ENCODE measurements at places on chromosomes 1 and 21. TPM values are rescaled to one million over a fixed set of nuclear protein-coding genes. Genes with fewer than 3 reads are reported as not detected.

- no peak for DNase-seq
- H3K27ac ChIP-seq, result peak overlapping the region; percentile 35
Observed at GRCh38 chr21:44019568-44019958, 7.5 kb downstream of the TRAPPC10 start.

DNA sequence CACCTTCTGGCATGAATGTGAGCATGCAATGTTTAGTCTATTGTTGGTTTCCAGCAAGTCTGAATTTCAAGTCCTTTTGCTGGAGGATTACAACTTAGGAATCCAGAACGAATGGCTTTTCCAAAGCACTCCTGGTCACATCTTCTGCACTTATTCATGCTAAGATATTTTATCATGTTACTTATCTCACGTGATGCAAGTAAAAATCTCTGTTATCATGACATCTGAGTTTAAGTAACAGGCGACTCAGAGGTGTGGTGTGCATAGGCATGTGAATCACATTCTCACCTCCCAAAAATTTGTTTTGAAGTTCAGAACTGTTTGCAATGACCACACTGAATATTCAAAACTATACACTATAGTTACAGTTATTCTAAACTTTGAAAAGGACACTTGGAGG is 204.8 kb upstream of the FGGY start:
- H3K4me1 ChIP-seq, result no peaks in the 10 kb centered on the region
- no peak overlapping the region for H3K4me3 ChIP-seq
- H3K27me3 ChIP-seq, result no peaks in the 10 kb centered on the region
- H3K36me3 ChIP-seq, result no peaks in the 10 kb centered on the region
- DNase-seq, result no peak
- no peak overlapping the region for H3K27ac ChIP-seq

GRCh38 chr1:175252561-175252960 is 60.0 kb upstream of the KIAA0040 start:
- H3K36me3 ChIP-seq, result no peaks in the 10 kb centered on the region
- H3K27ac ChIP-seq, result no peak overlapping the region
- H3K4me1 ChIP-seq, result no peaks in the 10 kb centered on the region
- no peak for DNase-seq

DNA sequence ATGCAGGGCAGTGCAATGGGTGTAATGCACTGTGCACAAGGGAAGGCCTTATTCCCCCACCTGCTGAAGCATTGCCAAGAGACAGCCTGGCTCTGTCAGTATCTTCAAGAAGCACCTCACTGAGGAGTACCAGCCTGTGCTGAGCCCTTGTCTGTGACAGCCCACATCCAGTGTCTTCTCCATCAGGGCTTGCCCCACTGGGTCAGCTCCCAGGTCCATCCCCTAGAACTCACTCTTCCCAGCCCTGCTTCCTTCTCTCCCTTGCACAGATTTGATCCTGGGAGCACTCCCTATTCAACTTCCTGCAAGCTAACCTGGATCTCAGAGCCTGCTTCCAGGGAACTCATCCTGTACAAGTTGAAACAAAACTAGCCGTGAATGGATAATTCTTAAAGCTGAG is 33.6 kb upstream of the IFNGR2 start:
- H3K4me3 ChIP-seq, result no peak overlapping the region
- DNase-seq, result no peak
- H3K36me3 ChIP-seq, result no peaks in the 10 kb centered on the region

GRCh38 chr1:239742416-239743109 is 349.1 kb upstream of the FMN2 start:
- no peaks in the 10 kb centered on the region for H3K4me1 ChIP-seq
- DNase-seq, result no peak
- H3K4me3 ChIP-seq, result no peak overlapping the region

DNA sequence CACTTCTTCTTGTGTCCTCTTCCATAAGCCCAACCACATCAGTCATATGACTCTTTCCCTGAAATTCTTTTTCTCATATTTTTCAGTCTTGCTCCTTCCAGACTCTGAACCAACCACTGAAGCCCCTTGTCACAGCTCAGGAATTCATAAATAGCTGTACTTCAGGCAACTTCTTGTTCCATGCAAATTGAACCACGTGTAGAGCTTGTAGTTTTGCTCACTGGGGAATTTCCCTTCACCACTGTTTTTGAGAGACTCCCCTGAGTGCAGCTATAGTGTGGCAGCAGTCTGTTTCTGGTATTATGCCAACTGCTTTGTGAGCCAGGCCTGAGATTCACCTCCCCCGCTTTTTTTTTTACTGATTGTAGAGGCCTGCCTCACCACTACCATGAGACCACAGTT is 150.3 kb upstream of the SPAG17 start:
- no peaks in the 10 kb centered on the region for H3K27me3 ChIP-seq
- H3K4me3 ChIP-seq, result no peak overlapping the region
- DNase-seq, result no peak
- H3K27ac ChIP-seq, result no peak overlapping the region
- no peaks in the 10 kb centered on the region for H3K36me3 ChIP-seq

- no peak overlapping the region for H3K27ac ChIP-seq
- no peaks in the 10 kb centered on the region for H3K36me3 ChIP-seq
- no peaks in the 10 kb centered on the region for H3K27me3 ChIP-seq
- no peak for DNase-seq
- H3K4me1 ChIP-seq, result peaks cover 23% of the 10 kb centered on the region
- H3K4me3 ChIP-seq, result no peak overlapping the region
Observed at GRCh38 chr1:35509558-35509957, 47.6 kb downstream of the KIAA0319L start.

- DNase-seq, result no peak
- H3K27me3 ChIP-seq, result peaks cover 10% of the 10 kb centered on the region
- H3K4me1 ChIP-seq, result peaks cover 4% of the 10 kb centered on the region
- H3K36me3 ChIP-seq, result no peaks in the 10 kb centered on the region
- H3K27ac ChIP-seq, result no peak overlapping the region
Observed at GRCh38 chr1:228009116-228009827, 2.5 kb downstream of the WNT3A start.

GRCh38 chr1:1926886-1927660 is 8.0 kb upstream of the TMEM52 start:
- H3K4me3 ChIP-seq, result no peak overlapping the region
- no peaks in the 10 kb centered on the region for H3K27me3 ChIP-seq
- no peaks in the 10 kb centered on the region for H3K4me1 ChIP-seq
- no peak overlapping the region for H3K27ac ChIP-seq

DNA sequence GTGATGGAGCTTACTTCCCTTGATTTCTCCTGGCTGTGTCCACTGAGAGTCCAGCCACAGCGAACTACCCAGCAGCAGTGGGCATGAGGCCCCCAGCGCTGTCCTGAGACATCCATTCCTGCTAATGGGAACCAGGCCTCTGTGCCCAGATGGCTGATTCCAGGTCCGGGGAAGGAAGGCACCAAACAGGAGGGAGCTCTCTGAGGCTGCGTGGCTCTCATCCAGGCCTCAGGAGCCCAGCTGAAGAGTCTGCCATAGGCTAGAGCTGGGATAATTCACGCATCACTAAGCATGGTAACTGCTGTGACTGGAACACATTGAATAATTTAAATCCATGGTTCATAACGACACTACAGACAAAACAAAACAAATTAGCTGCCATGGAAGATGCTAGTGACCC is 24.7 kb upstream of the LRRC47 start:
- no peak overlapping the region for H3K4me3 ChIP-seq
- H3K4me1 ChIP-seq, result no peaks in the 10 kb centered on the region
- H3K27ac ChIP-seq, result no peak overlapping the region

DNA sequence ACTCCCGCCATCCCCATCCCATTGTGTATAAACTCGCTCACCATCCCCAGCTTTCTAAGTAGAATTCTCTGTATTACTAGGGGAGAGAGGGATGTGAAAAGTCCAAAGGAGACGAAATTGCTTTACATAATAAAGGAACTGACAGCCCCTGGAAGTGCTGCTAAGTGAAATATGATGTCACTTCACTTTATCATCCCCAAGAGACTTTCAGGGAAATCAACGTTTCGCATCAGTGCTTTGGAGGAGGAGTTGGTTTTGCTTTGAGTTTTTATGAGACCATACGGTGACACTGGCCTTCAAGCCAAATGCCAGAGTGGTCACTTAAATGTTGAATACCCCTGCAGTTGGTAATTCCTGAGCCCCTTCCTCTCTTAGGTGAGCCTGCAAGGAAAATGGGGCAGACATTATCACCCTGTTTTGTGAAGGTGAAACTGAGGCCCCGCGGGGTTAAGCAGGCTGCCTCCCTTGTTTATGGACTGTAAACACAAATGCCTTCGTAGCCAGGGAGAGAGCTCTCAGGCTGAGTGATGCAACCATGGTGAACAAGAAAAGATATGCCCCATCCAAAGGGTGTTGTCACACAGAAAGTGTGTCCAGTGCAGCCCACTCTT is 58.4 kb upstream of the KAZN start:
- no peaks in the 10 kb centered on the region for H3K27me3 ChIP-seq
- H3K4me3 ChIP-seq, result no peak overlapping the region
- DNase-seq, result no peak
- H3K4me1 ChIP-seq, result no peaks in the 10 kb centered on the region
- H3K36me3 ChIP-seq, result no peaks in the 10 kb centered on the region
- H3K27ac ChIP-seq, result no peak overlapping the region

DNA sequence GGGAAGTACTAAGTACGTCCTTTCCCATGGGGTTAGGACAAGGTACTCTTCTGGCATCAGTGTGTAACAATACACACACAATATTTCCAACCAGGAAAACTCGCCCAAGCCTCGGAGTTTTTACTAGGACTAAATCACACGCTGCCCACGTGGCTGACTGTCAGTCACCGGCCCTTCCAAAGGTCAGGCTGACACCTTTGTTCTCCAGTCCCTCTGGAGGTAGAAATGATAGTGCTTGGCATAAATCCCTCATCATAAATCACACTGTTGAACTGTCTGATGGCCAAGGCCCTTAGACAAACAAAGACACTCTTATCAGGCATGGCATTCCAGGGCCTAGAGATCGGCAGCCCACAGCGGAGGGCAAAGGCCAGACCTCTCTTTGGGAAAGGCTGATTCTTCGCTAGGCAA is 16.9 kb upstream of the SLAMF9 start:
- no peaks in the 10 kb centered on the region for H3K27me3 ChIP-seq
- H3K4me3 ChIP-seq, result no peak overlapping the region
- H3K36me3 ChIP-seq, result no peaks in the 10 kb centered on the region
- DNase-seq, result no peak

DNA sequence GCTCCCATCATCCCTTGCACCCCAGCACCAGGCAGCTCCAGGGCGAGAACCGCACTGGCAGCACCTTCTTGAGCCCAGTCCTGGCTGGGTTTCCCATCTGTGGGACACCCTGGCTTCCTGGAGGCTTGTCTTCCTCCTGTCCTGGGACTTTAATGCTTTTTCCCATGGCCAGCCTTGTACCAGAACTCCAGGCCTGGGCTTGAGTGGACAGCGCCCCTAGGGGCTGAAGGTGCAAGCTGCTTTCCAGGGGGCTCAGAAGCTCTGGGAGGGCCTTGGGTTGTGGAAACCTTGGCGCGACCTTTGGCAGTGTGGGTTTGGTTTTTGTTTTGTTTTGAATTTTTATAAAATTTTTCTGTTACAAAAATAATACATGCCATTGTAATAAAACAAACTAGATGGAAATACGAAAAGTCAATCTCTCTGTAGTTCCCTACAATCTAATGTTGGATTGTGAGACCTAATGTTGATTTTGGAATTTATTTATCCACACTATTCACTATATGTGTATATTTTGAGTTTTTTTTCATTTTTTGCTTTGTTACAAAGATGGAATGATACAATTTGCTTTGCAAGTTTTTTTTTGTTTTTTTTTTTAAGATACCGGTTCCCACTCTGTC is 33.8 kb upstream of the RPL11 start:
- DNase-seq, result no peak
- no peak overlapping the region for H3K27ac ChIP-seq
- no peaks in the 10 kb centered on the region for H3K4me1 ChIP-seq
- no peaks in the 10 kb centered on the region for H3K36me3 ChIP-seq
- H3K4me3 ChIP-seq, result no peak overlapping the region

DNA sequence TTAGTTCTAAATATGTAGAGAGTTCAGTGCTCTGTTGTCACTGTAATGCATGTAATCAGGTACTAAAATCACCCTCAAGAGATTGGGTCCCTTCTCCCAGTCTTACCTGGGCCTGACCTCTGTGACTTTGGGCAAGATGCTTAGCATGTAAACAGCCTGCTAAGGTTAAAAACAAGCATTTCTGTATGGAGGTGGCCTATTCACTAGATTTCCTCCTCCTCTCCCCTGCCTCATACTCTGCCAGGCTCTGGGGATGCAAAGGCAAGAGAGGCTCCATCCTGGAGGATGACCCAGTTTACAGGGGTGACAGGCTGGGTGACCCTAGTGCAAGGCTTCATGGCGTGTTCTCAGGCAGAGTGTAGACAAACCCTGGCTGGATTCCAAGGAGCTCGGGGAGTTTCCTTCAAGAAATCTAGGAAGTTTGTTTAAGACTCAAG is 28.8 kb downstream of the VANGL2 start:
- no peaks in the 10 kb centered on the region for H3K27me3 ChIP-seq
- H3K27ac ChIP-seq, result peak overlapping the region; percentile 92
- DNase-seq, result peak; percentile 60
- peaks cover 49% of the 10 kb centered on the region for H3K4me1 ChIP-seq

- no peaks in the 10 kb centered on the region for H3K36me3 ChIP-seq
- H3K4me1 ChIP-seq, result no peaks in the 10 kb centered on the region
- DNase-seq, result no peak
- H3K27ac ChIP-seq, result no peak overlapping the region
- no peaks in the 10 kb centered on the region for H3K27me3 ChIP-seq
Observed at GRCh38 chr1:211902624-211903291, 72.2 kb upstream of the LPGAT1 start.

GRCh38 chr21:33374450-33375096 is 28.6 kb upstream of the IFNGR2 start:
- peak; percentile 78 for DNase-seq
- H3K4me3 ChIP-seq, result no peak overlapping the region
- H3K27me3 ChIP-seq, result peaks cover 31% of the 10 kb centered on the region
- H3K36me3 ChIP-seq, result no peaks in the 10 kb centered on the region

DNA sequence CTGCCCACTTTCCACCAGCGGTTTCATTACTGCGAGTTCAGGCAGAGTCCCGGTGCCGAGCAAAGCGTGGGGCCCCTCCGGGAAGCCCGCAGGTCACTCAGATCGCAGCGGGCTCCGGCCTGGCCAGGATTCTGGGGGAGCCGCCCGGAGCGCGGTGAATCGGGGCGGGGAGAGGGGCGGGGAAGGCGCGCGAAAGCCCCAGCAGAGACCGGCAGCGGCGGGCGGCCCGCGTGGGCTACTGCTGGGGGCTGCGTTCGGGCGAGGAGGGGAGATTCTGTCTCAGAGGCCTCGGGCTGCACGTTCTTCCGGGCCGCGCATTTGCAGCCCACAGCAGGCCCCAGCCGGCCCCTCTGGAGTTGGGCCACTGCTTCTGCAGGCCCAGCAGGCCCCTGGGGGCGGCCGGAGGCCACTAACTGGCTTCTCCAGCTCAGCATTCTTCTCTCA is 64.7 kb downstream of the SCCPDH start:
- peaks cover 14% of the 10 kb centered on the region for H3K4me1 ChIP-seq
- H3K27ac ChIP-seq, result no peak overlapping the region
- H3K4me3 ChIP-seq, result no peak overlapping the region
- no peaks in the 10 kb centered on the region for H3K27me3 ChIP-seq
- no peak for DNase-seq
- no peaks in the 10 kb centered on the region for H3K36me3 ChIP-seq

Gene S100A7A
- total RNA-seq, result not detected

Gene MIB2
- 54.1 TPM for total RNA-seq

Gene RHD
- total RNA-seq, result not detected

Gene LCE1C
- not detected for total RNA-seq

Gene SKI
- total RNA-seq, result 145 TPM

Gene TRPM2
- 25.2 TPM for total RNA-seq
